Glutamatergic neuron (in vitro differentiated cells): ENCODE measurements at places on chromosomes 16 and 17. TPM values are rescaled to one million over a fixed set of nuclear protein-coding genes. Genes with fewer than 3 reads are reported as not detected.

The CIITA gene
- total RNA-seq = 0.69 TPM

The CDH11 gene
- 2.6 TPM for total RNA-seq

DNA sequence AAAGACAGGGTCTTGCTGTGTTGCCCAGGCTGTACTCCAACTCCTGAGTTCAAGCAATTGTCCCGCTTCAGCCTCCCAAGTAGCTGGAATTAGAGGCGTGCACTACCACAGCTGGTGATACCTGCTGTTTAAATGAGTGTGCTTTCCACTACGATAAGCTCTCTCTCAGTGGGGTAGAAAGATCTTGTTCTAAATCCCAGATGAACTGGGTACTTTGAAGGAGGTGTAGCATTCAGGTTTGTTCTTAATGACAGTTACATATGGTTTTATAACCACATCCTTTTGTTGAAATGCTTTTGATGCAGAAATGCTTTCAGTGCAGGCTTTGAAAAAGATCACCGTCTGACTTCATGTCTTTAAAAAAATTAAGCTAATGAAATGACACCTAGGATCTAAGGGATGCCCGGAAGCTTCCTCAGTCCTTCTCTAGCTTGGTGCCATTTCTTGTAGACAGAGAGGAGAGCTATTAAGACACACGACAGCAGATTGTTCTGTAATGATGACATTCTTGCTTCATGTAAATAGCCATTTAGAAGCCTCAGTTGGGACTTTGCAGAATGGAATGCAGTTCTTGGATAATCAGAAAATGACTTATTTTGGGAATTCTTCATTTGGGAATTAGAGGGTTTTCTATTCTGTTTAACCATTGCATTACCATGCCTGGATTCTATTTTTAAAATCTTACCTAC lies 19.5 kb downstream of the PMM2 start:
- no peaks in the 10 kb centered on the region for H3K36me3 ChIP-seq
- no peak for DNase-seq
- no peak overlapping the region for H3K4me3 ChIP-seq

GRCh38 chr17:57875290-57876022 lies 25.6 kb upstream of the MRPS23 start:
- peaks cover 6% of the 10 kb centered on the region for H3K27me3 ChIP-seq
- no peaks in the 10 kb centered on the region for H3K36me3 ChIP-seq
- H3K4me3 ChIP-seq = peak overlapping the region; percentile 76
- peak overlapping the region; percentile 93 for H3K27ac ChIP-seq
- H3K4me1 ChIP-seq = peaks cover 47% of the 10 kb centered on the region
- DNase-seq = peak; percentile 70

GRCh38 chr16:50609049-50609448 lies 60.9 kb downstream of the NKD1 start:
- DNase-seq = no peak
- no peaks in the 10 kb centered on the region for H3K36me3 ChIP-seq
- no peak overlapping the region for H3K4me3 ChIP-seq
- H3K4me1 ChIP-seq = peaks cover 29% of the 10 kb centered on the region
- no peaks in the 10 kb centered on the region for H3K27me3 ChIP-seq

GRCh38 chr17:47686276-47686635 lies 7.7 kb upstream of the TBKBP1 start:
- H3K4me1 ChIP-seq = peaks cover 11% of the 10 kb centered on the region
- H3K4me3 ChIP-seq = no peak overlapping the region
- no peak overlapping the region for H3K27ac ChIP-seq
- no peaks in the 10 kb centered on the region for H3K36me3 ChIP-seq
- H3K27me3 ChIP-seq = peaks cover 2% of the 10 kb centered on the region
- no peak for DNase-seq

GRCh38 chr17:20072692-20072992 lies 63.5 kb downstream of the SPECC1 start:
- H3K36me3 ChIP-seq = no peaks in the 10 kb centered on the region
- no peak for DNase-seq
- H3K4me1 ChIP-seq = no peaks in the 10 kb centered on the region
- no peaks in the 10 kb centered on the region for H3K27me3 ChIP-seq
- no peak overlapping the region for H3K27ac ChIP-seq
